Globus pallidus (tissue), 1 donor: ENCODE measurements at places on chromosomes 7 and 10.

DNA sequence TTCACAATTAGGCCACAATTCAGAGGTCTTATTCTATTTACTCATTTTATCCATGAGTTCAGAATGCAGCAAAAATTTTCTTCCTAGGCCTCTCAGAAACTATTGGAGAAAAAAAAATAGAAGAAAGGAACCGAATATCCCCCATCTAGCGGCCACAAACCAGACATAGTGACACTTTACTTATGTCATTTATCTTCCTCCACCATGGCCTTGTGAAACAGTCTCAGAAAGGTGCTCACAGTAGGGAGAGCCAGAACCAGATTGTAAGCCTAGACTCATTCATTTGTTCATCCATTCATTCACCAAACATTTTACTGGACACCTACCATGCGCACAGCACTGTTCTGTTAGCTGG, 16.0 kb downstream of the CREB3L2 start:
- no peak for DNase-seq

DNA sequence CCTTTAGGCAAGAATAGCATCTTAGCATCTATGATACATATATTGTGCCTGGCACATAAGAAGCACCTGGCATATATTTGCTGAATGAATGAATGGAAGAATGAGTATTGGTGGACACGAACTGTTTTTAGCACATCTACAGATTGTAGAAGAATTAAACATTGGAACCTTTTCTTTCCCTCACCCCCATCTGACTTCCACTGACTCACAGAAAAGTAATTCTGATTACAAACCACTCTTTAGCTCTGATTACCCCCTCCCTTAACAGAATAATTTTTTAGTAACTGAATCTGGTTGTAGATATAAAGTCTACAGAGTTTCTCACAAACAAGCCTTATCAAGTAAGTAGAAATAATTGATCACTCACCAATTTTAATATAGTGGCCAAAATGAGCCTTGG, 31.9 kb downstream of the SLC26A4 start:
- DNase-seq = no peak

DNA sequence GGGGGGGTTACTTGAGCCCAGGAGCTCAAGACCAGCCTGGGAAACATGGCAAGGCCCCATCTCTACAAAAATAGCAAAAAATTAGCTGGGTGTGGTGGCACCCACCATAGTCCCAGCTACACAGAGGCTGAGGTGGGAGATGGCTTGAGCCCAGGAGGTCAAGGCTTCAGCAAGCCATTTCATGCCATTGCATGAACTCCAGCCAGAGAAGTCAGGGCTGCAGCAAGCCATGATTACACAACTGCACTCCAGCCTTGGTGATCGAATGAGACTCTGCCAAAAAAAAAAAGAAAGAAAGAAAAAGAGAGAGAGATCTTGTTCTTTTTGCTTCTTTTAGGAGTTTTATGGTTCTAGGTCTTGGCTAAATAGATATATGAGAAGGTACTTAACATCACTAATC, 200.2 kb upstream of the PHYHIPL start:
- no peak for DNase-seq

DNA sequence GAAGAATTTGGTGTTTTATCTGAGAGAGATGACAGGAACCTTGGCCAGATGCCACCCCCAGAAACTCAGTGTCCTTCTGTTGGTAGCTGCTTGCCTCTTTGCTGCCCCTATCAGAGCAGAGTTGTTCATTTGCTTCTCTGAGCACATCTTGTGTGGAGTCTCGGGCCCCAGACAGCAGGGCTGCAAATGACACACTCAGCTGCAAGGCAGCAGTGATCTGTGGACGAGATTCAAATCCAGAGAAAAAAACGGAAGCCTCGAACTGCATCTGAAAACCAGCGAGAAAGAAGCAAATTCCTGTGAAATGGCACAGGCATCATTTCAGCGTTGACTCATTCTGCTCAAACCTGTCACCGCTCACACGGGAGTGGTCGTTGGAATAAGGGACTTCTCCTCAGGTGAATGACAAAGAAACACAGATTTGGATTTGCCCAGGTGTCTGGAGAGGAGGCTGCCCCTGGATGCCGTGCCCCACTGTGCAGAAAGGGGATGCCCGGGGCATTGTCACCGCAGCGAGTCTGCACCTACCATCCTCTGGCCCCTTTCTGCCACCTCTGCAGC, 144.7 kb downstream of the PFKFB3 start:
- peak; percentile 35 for DNase-seq

DNA sequence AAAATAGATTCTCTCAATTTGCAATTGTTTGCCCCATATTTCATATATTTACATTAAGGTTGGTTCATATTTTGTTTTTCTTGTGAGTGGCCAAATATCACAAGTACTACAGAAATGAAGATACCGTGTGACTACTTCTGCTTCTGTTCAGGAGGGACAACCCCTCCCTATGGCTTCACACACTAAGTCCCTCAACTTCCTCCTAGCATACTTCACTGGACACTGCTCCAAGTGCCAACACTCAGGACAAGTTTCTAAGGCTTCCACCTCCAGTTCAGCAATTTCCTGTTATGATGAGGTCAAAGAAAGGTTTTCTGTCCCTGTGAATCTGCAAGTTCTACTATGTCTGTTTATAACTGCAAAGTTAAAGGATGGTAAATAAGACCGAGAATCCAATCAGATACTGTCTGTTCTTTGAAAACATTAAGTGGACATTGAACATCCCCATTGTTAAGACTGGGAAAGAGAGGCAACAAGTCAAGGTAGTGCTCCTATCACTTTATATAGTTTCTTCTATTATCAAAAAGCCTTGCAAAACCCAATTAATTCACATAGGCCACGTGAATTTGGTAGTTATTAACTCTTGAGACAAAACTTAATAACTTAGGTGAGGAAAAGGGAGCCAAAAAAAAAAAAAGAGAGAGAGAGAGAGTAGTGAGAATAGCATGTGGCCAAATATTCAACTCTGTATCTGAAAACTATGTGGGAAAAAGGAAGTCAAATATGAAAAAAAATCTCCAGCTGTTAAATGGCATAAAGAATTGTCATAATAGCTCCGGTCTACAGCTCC, 81.3 kb upstream of the DKK1 start:
- peak; percentile 5 for DNase-seq

DNA sequence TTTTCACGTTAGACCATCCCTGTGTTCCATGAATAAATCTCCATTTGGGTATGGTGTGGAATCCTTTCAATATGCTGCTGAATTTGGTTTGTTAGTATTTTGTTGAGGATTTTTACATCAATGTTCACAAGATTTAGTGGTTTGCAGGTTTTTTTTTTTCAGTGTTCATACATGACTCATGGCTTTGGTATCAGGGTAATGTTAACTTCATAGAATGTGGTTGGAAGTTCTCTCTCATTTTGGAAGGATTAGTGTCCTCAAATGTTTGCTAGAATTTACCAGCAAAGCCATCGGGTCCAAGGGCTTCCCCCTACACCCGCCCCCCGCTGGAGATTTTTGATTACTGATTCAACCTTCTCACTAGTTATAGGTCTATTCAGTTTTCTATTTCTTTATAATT, 398.0 kb downstream of the NXPH1 start:
- no peak for DNase-seq

GRCh38 chr7:35248576-35249536, 5.0 kb downstream of the TBX20 start:
- DNase-seq = no peak

- peak; percentile 70 for DNase-seq
These were observed 5.6 kb upstream of the DKK1 start for GRCh38 chr10:52308251-52309031.

GRCh38 chr10:125140151-125140550, 20.2 kb downstream of the CTBP2 start:
- DNase-seq = no peak

DNA sequence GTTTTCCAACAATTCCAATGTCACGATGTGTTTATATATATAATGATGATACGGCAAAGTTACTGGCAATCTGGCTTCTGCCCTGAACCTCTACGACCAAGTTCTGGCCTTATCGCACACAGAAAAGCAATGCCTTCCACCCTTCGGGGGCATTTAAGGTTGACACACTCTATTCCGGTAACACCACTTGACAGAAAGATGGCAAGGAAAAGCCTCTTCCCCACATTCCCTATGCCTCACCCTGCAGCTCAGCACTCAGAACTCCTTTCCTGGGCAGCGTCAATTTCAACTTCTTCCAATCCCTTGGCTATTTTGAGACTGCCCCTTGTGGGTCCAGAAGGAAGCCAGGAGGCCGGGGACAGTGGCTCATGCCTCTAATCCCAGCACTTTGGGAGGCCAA, 2.5 kb upstream of the ADRB1 start:
- no peak for DNase-seq

DNA sequence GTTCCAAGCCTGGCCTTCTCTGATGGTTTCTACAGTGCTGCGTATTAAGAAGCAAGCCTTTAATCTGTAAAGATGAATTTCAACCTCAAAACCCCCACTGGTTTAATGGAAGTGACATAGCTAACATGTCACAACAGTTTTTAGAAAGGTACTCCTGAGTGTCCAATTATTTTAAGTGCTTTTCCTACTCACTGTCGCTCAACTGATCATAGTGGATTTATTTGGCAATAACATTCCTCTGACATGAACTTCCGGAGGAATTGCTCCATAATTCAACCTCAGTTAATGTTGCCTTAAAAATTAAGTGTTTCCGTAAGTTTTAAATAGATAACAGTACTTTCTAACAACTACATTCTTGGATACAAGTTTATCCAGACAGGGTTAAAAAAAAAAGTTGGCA, 57.5 kb downstream of the AGMO start:
- DNase-seq = no peak

GRCh38 chr7:24406789-24407299, 122.9 kb downstream of the NPY start:
- DNase-seq = no peak

DNA sequence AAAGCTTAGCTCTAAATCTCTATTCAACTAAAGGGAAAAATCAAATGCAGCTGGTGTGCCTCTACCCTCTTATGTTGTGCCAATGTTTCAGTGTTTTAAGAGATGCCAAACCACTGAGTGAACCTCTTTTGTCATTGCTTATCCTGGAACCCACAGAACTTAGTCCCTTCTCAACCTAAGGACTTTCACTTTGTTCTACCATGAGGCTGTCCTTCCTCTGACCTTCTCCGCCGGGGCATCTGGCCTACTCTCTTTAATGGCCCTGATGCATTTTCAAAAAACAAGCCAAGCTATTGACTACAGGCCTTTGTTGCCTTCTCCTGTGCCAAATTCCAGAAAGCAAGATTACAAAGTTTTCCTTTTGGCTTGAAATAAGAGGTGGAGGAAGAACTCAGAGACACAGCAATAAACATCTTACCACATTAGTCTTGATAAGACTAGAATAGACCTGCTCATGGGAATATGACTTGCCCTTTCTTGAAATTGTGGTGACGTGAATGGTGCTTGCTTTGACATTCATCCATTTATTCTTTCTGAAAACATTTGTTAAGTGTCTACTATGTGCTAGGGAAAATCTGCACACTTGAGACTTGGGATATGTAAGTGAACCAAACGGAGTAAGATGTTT, 253.2 kb upstream of the SMIM30 start:
- DNase-seq = peak; percentile 7

DNA sequence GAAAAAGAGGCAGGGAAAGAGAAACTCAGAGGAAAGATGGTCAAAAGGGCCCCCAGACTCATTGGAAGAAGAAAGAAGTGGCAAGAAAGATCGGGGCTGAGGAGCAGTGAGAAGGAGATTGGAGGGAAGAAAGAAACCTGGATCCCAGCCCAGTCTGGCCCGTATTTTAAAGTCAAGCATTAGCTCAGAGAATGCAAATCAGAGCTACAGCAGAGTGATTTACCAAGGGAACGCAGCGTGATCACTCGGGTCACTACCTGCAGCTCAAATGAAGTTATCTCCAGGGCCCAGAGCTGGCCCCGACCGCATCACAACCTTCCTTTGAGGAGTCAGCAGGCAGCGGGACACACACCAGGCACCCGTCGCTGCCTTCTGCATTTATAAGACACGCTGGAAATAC, 72.8 kb downstream of the CARD11 start:
- DNase-seq = no peak

DNA sequence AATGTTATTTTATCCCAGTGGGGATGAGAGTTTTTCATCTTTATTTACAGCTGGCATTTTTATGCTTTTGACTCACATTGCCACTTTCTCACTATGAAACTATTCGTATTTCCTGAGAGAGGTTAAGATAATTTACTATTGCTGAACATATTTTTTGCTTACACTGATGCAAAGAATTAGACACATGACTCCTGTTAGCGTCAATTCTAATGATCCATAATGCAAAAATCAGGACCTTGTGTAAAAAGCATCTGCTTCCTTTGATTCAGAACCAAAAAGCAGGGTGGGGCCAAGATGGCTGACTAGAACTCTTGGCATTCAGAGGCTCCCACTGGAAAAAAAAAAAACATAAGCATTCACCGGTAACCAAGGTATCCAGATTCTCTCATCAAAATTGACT, 464.8 kb downstream of the SEMA3D start:
- DNase-seq = no peak

- DNase-seq = no peak
These were observed 215.0 kb upstream of the DKK1 start for GRCh38 chr10:52099026-52099600.

GRCh38 chr7:106756071-106756470, 95.1 kb upstream of the CCDC71L start:
- no peak for DNase-seq

- no peak for DNase-seq
These were observed 94.0 kb downstream of the AKR1D1 start for GRCh38 chr7:138170298-138170697.

- DNase-seq = no peak
These were observed 92.1 kb downstream of the CABCOCO1 start for GRCh38 chr10:61754587-61755550.

DNA sequence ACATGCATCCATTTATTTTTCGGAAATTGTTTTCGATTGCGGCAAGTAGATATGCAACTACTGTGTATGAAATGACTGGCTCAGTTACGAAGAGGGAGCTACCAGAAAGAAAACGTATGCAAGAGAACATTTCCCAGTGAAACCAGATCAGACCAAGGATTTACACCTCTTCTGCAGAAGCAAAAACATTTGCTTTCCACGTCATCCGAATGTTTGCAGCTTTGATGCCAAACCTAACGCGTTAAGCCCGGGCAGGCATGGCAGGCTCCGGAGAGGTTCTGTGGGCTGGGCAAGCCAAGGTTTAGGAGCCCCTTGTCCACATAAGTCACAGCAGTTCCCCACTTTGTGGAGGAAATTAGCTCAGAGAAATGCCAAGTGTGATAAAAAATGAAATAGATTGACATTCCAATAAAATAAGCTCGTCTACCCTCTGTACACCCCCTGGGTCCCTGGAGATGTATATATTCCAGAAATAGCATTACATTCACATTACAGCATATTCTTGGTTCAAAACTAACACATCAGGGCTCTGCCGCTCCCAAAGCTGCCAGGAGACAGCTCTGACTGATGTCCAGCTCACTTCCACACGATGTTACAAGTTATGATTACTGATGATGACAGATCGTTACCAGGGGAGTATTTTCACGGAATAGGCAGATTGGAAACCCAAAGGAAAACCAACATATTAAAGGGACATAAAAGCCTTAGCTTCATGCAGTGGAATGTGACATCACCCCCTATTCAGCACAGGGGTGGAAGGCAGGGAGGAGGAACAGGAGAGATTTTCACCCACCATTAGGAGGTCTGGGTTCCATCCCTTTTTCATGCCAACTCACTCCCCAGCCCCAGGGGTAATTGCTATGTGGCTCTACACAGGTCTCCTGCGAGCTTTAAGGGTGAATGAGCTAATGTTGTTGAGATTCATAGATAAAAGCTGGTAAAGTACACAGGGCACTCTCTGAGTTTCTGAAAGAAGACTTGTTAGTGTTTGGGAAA, 81.5 kb downstream of the LYZL1 start:
- DNase-seq = no peak

GRCh38 chr7:51312951-51313737, 3.5 kb downstream of the COBL start:
- peak; percentile 70 for DNase-seq
